Adrenal gland (tissue), 19 donors: ENCODE measurements at places on chromosomes 2 and 18. TPM values are rescaled to one million over a fixed set of nuclear protein-coding genes. Genes with fewer than 3 reads are reported as not detected.

GRCh38 chr2:75602724-75603342 is 42.1 kb upstream of the EVA1A start:
- DNase-seq, result no peak
- no peak overlapping the region for H3K4me3 ChIP-seq
- no peaks in the 10 kb centered on the region for H3K36me3 ChIP-seq
- H3K27me3 ChIP-seq, result no peaks in the 10 kb centered on the region
- H3K4me1 ChIP-seq, result no peaks in the 10 kb centered on the region
- no peak overlapping the region for H3K27ac ChIP-seq

DNA sequence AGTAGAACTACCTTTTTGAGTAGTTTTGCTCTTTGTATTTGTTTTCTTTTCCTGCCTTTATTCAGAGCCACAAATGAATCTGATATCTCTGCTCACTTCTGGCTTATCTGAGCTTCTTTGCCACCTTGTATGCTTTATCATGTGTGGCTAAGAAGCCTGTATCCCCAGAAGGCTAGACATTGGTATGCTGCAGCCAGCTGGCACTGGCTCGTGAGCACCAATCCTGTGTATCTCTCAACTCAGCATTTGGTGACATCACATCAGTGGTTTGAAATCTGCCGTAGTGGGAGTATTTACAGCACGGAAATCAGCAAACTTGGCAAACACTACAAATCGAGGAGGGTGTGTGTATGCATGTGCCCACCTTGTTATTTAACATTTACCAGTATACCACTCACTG is 183.7 kb upstream of the LHCGR start:
- no peaks in the 10 kb centered on the region for H3K36me3 ChIP-seq
- no peak overlapping the region for H3K27ac ChIP-seq
- no peak for DNase-seq

DNA sequence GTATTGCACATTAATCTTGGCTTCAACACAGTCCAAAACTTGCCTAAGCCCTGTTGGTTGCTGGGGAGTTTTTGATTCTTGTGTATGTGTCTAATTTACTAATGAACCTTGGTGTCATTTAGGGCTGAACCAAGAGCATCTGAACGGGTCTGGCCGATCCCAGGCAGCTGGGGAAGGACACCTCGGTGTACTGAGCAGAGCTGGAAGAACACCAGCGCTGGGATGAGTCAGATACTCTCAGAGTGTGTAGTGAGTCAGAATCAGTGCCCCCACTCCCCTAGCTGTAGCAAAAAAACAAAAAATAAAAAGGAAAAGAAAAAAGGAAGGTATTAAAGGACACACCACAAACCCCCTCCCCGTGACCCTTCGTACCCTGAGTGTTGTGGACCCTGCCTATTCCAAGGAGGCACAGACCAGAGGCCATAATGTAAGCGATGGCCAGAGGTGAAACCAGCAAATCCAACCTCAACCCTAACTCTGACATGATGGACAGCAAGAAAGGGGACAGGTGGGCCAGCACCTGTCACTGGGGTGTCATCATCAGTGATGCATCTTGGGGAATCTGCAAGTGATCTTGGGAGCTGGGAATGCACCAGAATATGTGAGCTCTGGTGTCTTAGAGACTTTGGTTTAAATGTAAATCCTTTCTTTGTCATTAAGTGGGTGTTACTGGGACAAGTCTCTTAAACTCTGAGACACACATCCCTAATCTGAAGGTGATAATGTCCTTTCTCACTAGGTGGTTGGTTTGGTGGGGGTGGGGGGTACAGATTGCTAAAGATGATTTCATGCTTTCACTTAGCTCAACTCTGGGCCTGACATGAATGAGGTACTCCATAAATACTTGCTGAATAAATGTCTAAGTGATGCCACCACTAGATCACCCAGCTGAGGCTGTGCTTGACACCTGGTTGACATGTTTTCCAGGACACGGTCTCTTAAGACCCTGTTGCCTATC is 34.2 kb upstream of the NCOA1 start:
- H3K27me3 ChIP-seq, result no peaks in the 10 kb centered on the region
- no peak overlapping the region for H3K4me3 ChIP-seq
- no peak overlapping the region for H3K27ac ChIP-seq
- peak; percentile 88 for DNase-seq

Gene HOXD10
- total RNA-seq, result 0.14 TPM

Gene CCDC142
- 13.3 TPM for total RNA-seq

Gene CHRND
- not detected for total RNA-seq
